ENCODE measurements at places on chromosomes 5 and 9. TPM values are rescaled to one million over a fixed set of nuclear protein-coding genes. Genes with fewer than 3 reads are reported as not detected.

GRCh38 chr5:67283988-67284487, 87.4 kb upstream of the CD180 start:
- H3K4me3 ChIP-seq = no peak overlapping the region
- H3K27ac ChIP-seq = no peak overlapping the region
- DNase-seq = no peak
- H3K4me1 ChIP-seq = peaks cover 25% of the 10 kb centered on the region
- no peaks in the 10 kb centered on the region for H3K27me3 ChIP-seq

- H3K27me3 ChIP-seq = no peaks in the 10 kb centered on the region
- no peak for DNase-seq
- no peaks in the 10 kb centered on the region for H3K36me3 ChIP-seq
- H3K27ac ChIP-seq = no peak overlapping the region
These were observed 174.0 kb downstream of the NR3C1 start for GRCh38 chr5:143229426-143229895.

GRCh38 chr5:123107343-123108244, 18.6 kb downstream of the PRDM6 start:
- DNase-seq = no peak
- no peak overlapping the region for H3K4me3 ChIP-seq
- peaks cover 9% of the 10 kb centered on the region for H3K27me3 ChIP-seq
- no peaks in the 10 kb centered on the region for H3K4me1 ChIP-seq
- H3K36me3 ChIP-seq = no peaks in the 10 kb centered on the region
- no peak overlapping the region for H3K27ac ChIP-seq

DNA sequence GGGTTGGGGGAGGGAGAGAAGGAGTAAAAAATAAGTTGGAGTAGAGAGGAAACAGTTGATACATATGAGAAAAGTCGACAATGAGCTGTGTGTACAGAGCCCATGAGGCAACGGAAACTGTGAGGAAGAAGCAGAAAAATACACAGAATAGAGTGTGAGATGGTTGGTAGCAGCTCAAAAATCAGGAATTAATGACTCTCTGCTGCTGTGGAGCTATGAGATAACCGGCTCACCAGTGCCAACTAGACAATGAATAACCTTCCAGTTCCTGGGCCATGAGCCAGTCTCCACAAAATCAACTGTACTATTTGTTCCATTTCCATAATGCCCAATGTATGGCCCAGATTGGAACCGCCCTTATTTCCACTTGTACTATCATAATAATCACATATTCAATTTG, 53.1 kb upstream of the NREP start:
- H3K27me3 ChIP-seq = no peaks in the 10 kb centered on the region
- no peaks in the 10 kb centered on the region for H3K36me3 ChIP-seq
- no peak overlapping the region for H3K4me3 ChIP-seq
- no peaks in the 10 kb centered on the region for H3K4me1 ChIP-seq
- H3K27ac ChIP-seq = no peak overlapping the region

- DNase-seq = no peak
- H3K4me3 ChIP-seq = no peak overlapping the region
- H3K27me3 ChIP-seq = no peaks in the 10 kb centered on the region
- no peaks in the 10 kb centered on the region for H3K4me1 ChIP-seq
- H3K36me3 ChIP-seq = no peaks in the 10 kb centered on the region
- H3K27ac ChIP-seq = no peak overlapping the region
These were observed 101.2 kb downstream of the LIX1 start for GRCh38 chr5:97041239-97041638.

GRCh38 chr9:16276866-16277265, 593.6 kb downstream of the BNC2 start:
- no peak overlapping the region for H3K27ac ChIP-seq
- H3K4me1 ChIP-seq = no peaks in the 10 kb centered on the region
- H3K36me3 ChIP-seq = no peaks in the 10 kb centered on the region
- H3K4me3 ChIP-seq = no peak overlapping the region
- H3K27me3 ChIP-seq = no peaks in the 10 kb centered on the region

GRCh38 chr5:137760719-137761516, 6.8 kb upstream of the HNRNPA0 start:
- no peaks in the 10 kb centered on the region for H3K4me1 ChIP-seq
- no peak overlapping the region for H3K27ac ChIP-seq
- H3K27me3 ChIP-seq = peaks cover 6% of the 10 kb centered on the region
- DNase-seq = no peak
- H3K4me3 ChIP-seq = no peak overlapping the region

- H3K27ac ChIP-seq = no peak overlapping the region
- no peaks in the 10 kb centered on the region for H3K27me3 ChIP-seq
- peaks cover 24% of the 10 kb centered on the region for H3K4me1 ChIP-seq
- H3K36me3 ChIP-seq = no peaks in the 10 kb centered on the region
- H3K4me3 ChIP-seq = no peak overlapping the region
These were observed 6.1 kb downstream of the CYSTM1 start for GRCh38 chr5:140181002-140181483.

DNA sequence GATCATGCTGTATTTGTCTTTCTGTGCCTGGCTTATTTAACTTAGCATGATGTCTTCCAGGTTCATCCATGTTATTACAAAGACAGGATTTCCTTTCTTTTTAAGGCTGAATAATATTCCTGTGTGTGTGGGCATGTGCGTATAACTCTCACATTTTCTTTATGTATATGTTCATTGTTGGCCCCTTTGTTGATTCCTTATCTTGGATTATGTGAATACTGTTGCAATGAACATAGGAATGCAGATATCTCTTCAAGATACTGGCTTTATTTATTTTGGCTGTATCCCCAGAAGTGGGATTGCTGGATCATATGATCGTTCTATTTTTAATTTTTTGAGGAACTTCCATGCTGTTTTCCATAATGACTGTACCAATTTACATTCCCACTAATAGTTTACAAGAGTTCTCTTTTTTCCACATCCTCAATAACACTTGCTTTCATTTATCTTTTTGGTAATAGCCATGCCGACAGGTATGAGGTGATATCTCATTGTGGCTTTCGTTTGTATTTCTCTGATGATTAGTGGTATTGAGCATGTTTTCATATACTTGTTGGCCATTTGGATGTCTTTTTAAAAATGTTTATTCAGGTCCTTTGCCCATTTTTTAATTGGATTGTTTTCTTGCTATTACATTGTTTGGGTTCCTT, 38.0 kb downstream of the CREBRF start:
- no peaks in the 10 kb centered on the region for H3K27me3 ChIP-seq
- no peaks in the 10 kb centered on the region for H3K4me1 ChIP-seq
- H3K36me3 ChIP-seq = no peaks in the 10 kb centered on the region
- H3K4me3 ChIP-seq = no peak overlapping the region
- H3K27ac ChIP-seq = no peak overlapping the region
- DNase-seq = peak; percentile 23

DNA sequence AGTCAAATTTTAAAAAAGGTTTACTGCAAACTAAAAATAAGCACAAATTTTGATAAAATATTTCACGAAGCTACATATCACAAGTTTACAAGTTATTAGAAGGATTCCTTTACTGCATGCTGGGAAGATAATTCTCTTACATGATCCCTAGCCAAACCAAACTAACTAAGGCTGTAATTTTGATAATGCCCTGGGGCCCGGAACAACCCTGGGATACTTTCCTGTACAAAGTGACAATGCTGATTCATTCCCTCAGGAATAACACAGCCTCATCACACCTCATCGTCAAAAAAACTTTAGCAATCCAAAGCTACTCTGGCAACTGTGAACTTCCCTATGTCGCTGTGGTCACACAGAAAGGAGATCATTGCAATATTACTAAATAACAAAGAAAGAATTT, 402.9 kb downstream of the RAB3C start:
- no peaks in the 10 kb centered on the region for H3K36me3 ChIP-seq
- no peaks in the 10 kb centered on the region for H3K27me3 ChIP-seq
- peaks cover 10% of the 10 kb centered on the region for H3K4me1 ChIP-seq
- no peak overlapping the region for H3K4me3 ChIP-seq

DNA sequence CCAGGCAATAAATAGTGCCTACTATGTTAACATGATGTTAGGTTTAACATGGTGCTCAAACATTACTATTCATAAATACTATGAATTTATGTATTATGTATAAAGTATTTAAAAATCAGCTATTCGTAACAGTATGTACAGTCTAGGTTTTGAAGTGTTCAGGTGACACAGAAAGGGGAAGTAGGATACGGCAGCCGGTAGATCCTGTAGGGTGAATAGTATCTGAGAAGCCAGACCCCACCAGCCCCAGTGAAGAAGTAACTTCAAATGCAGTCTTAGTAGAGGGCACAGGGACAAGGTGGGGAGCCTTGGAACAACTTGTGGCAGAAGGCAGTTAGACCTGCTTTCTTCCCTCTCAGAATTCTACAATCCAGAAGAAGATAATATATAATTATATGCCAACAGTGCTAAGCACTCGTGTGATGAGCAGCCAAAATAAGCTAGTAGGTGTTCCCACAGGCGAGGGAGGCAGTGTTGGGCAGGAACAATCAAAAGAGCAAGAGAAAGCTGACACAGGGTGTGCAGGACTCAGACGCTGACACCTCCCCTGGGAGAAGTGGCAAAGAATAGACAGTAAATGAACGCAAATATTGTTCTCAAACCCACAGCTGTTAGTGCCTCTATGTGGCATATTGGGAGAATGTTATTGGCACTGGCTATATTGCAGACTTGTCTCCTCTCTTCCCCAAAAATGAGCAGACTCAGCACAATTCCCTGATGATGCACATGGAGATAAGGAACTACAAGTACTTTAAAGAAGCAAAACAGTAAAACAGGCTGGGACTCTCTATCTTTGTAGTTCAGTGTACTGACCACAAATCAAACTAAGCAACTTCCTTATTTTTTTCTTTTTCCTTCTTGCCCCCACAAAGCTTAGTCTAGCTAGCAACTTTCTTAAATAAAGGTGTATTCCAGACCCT, 4.6 kb downstream of the ZNF367 start:
- H3K4me3 ChIP-seq = no peak overlapping the region
- peaks cover 9% of the 10 kb centered on the region for H3K36me3 ChIP-seq
- peak; percentile 20 for DNase-seq
- H3K27ac ChIP-seq = no peak overlapping the region
- peaks cover 8% of the 10 kb centered on the region for H3K4me1 ChIP-seq

GRCh38 chr5:96548905-96549304, 113.3 kb upstream of the CAST start:
- no peaks in the 10 kb centered on the region for H3K27me3 ChIP-seq
- H3K4me3 ChIP-seq = no peak overlapping the region
- H3K36me3 ChIP-seq = no peaks in the 10 kb centered on the region

SLC6A19 gene
- not detected for total RNA-seq

ENHO gene
- total RNA-seq = 1.2 TPM

HSD17B3 gene
- not detected for total RNA-seq

SELENOP gene
- 1.9 TPM for total RNA-seq

MYOT gene
- not detected for total RNA-seq

PPIP5K2 gene
- total RNA-seq = 75.6 TPM

C9orf50 gene
- total RNA-seq = not detected
